CD4-positive, alpha-beta T cell treated with Interleukin-10 for 1 hour (primary cell): ENCODE measurements at places on chromosomes 11 and 22.

- no peak for DNase-seq
Observed at GRCh38 chr11:130486987-130487923, 38.8 kb downstream of the ADAMTS15 start.

- DNase-seq = no peak
Observed at GRCh38 chr11:36377759-36378564, 81.9 kb downstream of the PRR5L start.

GRCh38 chr11:2586087-2586792 lies 113.6 kb downstream of the KCNQ1OT1 start:
- no peak for DNase-seq

GRCh38 chr11:5300251-5300650 lies 1.5 kb downstream of the OR51B4 start:
- DNase-seq = no peak

GRCh38 chr22:30675436-30675835 lies 7.8 kb upstream of the DUSP18 start:
- no peak for DNase-seq

DNA sequence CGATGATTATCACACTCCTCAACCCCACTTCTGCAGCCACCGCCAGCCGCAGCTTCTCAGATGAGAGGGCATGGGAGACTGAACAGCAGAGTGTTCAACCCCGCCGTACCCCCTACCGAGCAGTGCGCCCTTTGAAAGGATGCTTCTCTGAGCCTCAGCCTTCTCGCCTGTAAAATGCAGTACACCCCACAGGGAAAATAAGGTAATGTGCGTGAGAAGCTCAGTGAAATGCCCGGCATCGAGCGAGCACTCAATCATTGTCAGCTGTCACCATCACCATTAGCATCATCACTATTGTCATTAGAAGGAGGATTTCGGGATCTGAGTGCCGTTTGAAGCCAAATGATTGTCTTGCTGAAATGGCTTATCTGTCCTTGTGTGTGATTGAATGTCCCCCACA lies 13.6 kb downstream of the TRIM29 start:
- DNase-seq = no peak

DNA sequence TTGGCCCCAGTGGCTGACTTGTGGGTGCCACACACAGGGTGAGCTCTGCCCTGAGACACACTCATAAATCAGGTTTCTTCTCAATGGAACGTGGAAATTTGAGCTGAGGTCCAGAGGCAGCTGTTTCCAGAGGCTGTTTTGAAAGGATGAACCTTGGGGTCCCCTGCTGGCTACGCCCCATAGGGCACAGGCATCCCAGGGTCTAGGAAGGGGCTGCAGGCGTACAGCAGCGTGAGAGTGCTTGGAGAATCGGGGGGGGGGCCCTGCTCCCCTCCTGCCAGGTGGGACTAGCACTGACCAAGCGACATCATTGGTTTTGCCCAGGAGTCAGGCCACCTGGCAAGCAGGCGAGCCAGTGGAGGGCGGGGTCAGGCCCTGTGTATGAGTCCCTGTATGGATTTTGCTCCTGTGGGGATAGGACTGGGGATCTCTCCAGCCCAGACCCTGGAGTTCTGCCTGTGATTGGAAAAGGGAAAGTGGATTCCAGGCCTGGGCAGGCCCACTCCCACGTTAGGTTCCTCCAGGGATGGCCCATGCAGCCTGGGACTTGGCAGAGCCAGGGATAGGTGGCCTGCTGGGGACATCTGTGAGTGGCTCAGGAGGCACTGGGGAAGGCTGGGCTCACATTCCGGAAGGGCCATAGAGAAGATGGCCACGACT lies 61.0 kb downstream of the FBXO7 start:
- DNase-seq = no peak

DNA sequence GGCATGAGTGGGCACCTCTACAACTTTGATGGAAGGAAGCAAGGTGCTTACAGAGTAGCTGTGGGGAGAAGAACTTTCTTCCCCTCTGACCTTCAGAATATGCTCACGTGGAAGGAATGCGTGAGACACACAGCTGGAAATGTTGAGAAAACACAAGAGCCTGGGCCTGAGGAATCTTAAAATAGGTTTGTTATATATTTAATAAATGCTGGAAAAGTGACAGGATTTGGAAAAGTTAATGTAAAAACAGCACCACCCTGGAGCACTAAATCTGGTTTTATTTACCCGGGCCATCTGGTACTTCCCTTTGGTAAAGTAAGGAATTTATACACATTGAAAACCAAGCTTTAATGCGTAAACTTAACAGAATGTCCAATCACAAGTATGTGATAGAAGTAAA lies 14.0 kb upstream of the AMPD3 start:
- no peak for DNase-seq

GRCh38 chr11:35112056-35112845 lies 26.7 kb upstream of the CD44 start:
- DNase-seq = no peak

GRCh38 chr11:46247090-46247489 lies 30.4 kb upstream of the CREB3L1 start:
- no peak for DNase-seq

DNA sequence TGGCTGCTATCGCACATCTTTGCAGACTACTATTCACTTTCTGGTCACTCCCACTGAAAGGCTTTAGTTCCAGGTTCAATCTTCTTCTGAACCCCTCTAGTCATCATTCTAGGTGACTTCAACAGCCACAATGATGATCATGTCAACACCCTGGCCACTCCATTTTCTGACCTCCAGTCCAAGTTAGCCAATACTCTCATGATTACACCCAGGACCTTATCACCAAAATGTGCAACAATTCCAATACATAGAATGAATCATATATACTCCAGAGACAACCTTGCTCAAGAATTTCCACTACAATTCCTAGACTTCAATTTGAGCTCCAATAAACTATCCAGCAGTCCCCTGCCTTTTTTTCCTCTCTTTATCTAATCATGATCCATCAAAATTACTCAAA lies 70.7 kb downstream of the PAK1 start:
- no peak for DNase-seq

GRCh38 chr11:17405232-17406005 lies 17.0 kb upstream of the KCNJ11 start:
- DNase-seq = no peak

GRCh38 chr22:22110548-22111266 lies 128.1 kb upstream of the TOP3B start:
- DNase-seq = peak; percentile 28

DNA sequence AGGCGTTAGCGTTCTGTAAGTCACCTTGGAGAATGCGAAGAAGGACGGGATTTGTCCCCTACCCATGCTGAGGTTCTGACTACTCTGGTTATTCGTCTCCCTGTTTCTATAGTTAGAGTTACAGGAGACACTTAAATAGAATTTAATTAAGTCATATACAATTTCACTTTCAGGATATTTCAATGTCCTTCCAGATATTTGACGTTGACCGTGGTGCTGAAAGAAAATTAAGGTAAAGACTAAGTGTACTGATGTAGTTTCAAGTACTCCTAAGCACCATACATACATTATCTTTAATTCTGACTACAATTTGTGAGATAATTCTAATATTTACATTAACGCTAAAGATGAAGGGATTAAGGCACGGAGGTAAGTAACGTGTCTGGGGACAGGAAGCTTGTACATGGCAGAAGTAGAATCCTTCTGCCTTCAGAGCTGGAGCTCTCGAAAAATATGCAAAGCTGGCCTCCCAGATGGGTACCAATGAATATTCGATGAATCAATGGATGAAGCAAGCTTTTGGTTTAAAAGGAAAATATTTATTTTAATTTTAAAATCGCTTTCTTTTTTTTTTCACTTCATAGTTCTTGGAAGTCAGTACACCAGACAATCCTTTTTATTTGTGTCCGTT lies 539 bp upstream of the SLC36A4 start:
- no peak for DNase-seq

DNA sequence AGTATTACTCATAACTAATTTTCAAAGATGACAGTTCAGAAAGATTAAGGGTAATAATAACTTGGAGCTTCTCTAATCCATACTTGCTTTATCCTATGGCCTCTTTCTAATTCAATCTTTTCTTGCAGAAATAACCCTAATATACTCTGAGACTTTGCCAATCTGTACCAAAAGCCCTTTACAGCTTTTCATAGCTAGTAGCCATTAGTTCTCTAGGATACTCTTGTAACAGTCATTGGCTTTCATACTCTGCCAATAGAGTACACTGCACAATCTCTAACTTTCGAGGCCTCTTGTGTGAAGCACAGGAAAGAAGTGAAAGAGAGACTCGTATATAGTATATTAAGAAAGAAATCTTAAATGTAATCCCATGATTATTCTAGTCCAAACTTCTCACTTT lies 38.1 kb downstream of the SLC36A4 start:
- DNase-seq = no peak

- DNase-seq = no peak
Observed at GRCh38 chr11:81030186-81030585, 1589.4 kb upstream of the TENM4 start.

DNA sequence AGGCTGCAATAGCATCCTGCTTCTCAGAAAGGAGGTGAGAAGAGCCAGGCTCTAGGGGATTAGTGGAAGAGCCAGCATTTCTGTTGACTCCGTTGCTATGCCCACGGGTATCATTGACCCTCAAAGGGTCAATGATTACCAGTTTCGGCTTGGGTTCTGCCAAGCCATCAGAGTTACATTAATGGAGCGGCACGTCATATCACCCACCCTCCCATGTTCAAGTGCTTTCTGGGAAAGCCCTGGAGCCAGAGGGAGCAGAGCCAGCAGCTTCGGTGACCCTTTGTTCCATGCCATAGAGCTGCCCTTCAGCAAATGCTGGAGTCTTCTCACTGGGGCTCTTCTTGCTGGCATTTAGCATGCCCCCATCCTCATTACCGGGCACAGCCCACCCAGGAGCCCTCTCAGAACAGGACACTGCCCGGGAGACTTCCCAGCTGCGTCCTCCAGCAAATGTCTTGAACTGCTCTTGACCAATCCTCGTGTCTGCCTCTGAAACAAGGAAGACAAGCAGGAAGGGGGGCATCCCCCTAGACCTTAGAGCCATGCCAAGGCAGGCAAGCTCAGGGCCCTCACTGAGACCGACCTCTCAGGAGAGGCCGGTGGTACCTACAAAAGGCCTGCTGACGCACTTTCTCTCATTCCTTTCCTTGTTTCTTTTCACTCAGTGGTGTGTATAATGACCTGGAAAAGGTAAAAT lies 14.6 kb downstream of the KCNJ1 start:
- no peak for DNase-seq

DNA sequence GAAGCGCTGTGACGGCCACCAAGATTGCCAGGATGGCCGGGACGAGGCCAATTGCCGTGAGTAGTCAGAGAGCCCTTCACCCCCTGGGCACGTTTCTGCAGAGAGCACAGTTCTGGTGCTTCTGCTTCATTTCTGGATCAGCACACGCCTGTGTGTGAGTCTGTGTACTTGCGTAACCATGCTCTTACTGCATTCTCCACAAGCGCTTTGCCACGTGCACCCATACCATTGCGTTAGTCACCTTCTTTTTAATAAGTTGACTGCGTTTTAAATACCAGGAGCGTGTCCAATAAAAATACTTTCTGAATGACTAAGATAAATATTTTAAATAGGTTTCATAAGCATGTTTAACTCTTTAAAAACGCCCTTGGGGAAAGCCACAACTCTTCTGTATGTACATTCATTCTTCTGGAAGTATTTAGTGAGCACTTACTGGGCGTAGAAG lies 143.0 kb upstream of the SORL1-AS1 start:
- DNase-seq = no peak

DNA sequence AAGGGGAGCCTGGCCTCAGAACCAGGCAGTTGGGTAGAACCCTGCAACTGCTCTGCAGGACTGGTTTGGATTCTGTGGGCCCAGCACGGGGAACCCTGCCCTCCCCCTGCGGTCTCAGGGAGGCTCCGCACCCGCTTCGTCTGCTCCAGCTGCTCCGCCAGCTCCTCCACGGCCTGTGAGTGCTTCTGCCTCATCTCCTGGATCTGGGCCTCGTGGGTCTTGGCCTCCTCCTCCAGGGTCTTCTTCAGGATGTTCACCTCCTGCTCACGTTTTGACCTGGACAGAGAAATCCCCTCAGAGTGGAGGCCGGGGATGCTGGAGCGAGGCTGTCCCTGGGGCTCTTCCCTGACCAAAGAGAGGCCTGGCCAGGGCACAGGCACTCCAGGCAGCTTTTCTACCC lies 41.9 kb downstream of the APOL1 start:
- DNase-seq = no peak

GRCh38 chr22:33772745-33773144 lies 147.5 kb downstream of the LARGE1 start:
- no peak for DNase-seq

DNA sequence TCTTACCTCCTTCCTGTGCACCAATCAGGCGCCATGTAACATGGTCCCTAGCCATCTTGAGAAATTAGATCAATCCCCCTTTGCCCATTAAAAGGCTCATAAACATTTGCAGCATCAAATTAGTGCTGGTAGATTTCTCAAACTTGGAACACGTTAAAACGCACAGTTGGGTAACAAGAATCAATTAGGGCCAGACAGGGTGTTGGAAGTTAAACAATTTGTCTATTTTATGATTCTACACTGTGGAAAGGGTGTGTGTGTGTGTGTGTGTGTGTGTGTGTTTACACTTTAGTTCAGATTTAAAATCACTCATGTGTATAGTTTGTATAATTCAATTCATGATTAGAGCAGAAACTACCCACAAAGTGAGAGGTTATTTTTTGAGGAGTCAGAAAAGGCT lies 682.0 kb downstream of the OPCML start:
- DNase-seq = no peak

DNA sequence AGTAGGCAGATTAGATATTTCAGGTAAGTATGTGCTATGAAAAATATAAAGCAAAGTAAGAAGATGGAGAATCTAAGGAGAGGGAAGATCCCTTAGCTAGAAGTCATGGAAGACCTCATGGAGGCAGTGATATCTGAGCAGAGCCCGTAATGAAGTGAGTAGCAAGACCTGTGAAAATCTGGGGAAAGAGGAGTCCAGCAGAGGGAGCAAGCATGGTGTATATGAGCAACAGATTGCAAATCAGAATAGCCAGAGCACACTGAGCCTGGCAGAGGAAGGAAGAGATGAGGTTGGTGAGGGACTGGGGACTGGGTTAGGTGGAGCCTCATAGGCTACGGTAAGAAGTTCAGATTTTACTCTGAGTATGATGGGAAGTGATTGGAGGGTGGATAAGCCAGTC lies 9.4 kb downstream of the LHFPL7 start:
- no peak for DNase-seq

- DNase-seq = no peak
Observed at GRCh38 chr11:69245491-69246345, 48.2 kb upstream of the MYEOV start.

- DNase-seq = no peak
Observed at GRCh38 chr22:41201141-41201540, 4.0 kb upstream of the L3MBTL2 start.

DNA sequence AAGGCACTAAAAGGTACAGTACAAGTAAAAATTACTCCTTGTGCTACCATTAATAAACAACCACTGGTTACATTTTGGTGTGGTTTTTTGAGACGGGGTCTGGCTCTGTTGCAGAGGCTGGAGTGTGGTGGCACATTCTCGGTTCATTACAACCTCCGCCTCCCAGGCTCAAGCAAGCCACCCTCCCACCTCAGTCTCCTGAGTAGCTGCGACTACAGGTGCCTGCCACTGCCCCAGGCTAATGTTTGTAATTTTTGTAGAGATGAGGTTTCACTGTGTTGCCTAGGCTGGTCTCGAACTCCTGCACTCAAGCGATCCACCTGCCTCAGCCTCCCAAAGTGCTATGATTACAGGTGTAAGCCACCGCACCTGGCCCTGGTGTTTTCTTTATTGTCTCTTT lies 20.8 kb downstream of the TAF1D start:
- DNase-seq = no peak
